ENCODE measurements at places on chromosomes 12 and 14.

GRCh38 chr12:6555018-6555691 lies 687 bp downstream of the IFFO1 start:
- DNase-seq: no peak

DNA sequence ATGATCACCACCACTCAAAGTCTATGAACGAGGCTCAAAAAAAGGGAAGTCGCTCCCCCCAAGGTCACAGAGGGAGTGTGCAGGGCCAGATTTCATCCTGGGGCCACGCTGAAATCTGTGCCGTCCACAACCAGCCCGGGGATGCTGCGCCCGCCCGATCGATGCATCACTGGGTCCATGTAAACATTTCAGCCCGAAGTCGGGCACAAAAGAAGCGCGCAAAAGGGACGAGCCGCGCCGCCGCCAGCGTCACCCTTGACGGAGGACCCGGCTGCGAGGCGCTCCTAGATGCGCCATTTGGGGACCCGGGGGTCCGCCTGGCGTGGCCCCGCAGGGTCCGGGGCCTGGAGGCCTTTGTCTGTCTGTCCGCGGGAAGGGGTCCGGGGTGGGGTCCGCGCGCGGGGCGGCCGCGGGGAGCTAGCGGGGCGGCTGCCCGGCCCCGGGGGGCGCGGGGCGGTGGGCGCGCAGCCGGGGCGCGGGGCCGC lies 503 bp downstream of the FBXO21 start:
- peak; percentile 59 for DNase-seq

DNA sequence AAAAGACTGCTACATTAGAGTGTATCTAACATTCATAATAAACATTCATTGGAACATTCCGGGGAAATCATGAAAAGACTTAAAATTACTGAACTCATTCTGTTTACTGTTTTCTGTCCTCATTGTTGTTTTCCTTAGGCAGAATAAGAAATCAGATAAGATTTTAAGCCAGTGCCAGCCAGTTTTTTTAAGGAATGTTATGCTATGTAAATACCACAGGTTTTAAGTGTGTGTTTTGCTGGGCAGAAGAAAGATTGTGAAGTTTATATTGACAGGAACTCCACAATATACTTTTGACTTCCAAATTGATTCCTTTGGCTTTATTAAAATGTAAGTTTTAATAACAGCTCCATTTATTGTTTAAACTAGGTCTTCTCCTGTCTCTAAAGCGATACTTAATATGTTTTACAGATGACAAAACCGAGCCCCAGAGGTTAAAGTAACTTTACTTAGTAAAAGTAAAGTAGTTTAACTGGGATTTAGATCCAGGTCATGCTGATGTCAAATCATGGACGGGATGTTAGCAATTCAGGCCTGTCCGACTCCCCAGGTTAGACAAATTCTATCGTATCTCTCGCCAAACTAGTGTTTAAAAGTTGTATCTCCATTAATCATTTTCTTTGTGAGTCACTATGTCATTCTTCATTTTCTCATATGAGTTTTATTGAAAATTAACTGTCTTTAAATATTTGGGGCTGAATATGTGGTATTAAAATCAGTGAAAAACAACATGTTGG lies 1.7 kb downstream of the LARP4 start:
- no peak for DNase-seq

GRCh38 chr14:74400031-74400685 lies 25.9 kb downstream of the SYNDIG1L start:
- no peak for DNase-seq

DNA sequence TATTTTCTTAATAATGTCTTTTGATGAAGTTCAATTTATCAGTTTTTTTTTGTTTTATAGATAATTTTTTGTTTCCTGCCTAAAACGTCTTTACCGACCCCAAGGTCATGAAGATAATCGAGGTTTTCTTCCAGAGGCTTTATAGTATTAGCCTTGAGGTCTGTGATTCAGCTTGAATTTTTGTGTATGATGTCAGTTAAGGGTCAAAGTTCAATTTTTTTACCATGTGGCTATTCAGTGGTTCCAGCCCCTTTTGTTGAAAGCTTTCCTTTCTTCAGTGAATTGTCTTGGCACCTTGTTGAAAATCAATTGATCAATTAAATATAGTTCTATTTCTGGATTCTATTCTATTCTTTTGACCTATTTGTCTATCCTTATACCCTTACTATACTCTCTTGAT lies 3.2 kb upstream of the MGST1 start:
- DNase-seq: no peak

- DNase-seq: no peak
These were observed 6.0 kb upstream of the PRKAG1 start for GRCh38 chr12:49024543-49024942.

- DNase-seq: no peak
These were observed at the start of gene NTN4 for GRCh38 chr12:95790033-95790916. NTN4 (minus strand) TSS chr12:95790764; CDS start chr12:95790309, 455 bp downstream.

DNA sequence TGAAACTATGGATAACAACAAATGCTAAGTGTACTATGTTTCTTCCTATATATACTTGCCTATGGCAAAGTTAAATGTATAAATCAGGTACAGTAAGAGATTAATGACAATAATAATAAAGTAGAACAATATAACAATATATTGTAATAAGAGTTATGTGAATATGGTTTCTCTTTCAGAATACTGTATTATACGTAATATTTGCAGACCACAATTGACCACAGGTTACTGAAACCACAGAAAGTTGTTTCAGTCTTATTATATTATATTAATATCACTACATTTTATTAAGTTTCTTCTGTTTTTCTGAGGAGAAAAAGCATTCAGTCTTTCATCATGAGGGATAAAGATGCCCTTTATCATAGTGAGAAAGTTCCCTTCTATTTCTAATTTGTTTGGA lies 131.2 kb downstream of the EML1 start:
- no peak for DNase-seq

DNA sequence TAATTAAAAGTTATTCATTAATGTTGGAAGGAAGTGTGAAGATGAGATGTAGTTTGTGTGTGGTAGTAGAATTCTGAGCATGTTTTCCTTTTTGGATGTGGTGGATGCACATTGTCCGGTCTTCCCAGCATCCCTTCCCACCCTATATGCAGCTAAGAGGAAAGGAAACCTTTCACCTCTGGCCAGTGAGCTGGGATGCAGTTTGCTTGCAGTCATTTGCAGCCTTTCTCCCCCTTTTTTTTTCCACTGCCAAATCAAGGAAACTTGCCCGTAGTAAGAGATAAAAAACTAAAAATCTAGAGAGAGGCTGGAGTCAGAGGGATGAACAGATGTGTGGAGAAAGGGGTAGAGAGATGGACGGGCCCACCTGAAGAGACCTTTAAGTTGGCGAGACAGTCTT lies 72.5 kb upstream of the SLC38A2 start:
- DNase-seq: no peak

GRCh38 chr12:62802984-62803383 lies 132.0 kb downstream of the PPM1H start:
- DNase-seq: no peak

- DNase-seq: peak; percentile 63
These were observed 26.3 kb downstream of the SLC15A4 start for GRCh38 chr12:128797119-128798118.

GRCh38 chr14:69014829-69015259 lies 35.7 kb upstream of the ACTN1 start:
- no peak for DNase-seq

- no peak for DNase-seq
These were observed 80.0 kb downstream of the AACS start for GRCh38 chr12:125145196-125145595.

GRCh38 chr12:114395755-114396152 lies 10.2 kb downstream of the TBX5 start:
- no peak for DNase-seq

DNA sequence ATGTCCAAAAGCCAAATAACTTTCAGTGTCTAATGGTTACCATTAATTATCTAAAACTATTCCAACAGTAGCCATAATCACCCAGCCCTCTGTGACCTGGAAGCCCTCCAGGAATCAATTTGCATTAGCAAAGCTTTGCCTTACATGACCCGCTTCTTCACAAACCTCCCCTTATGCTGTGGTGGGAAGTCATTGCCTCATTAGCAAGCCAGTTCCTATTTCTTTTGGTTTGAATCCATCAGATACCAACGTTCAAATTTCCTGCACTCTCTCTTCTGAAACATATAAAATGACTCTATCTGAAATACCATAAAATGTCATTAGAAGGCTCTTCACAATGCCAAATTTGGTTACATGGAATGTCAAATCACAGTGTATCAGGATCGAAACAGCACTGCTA lies 268.3 kb upstream of the PRKD1 start:
- no peak for DNase-seq

GRCh38 chr12:10247436-10248058 lies 34.9 kb downstream of the GABARAPL1 start:
- no peak for DNase-seq

GRCh38 chr12:132856581-132856980 lies 27.9 kb upstream of the GOLGA3 start:
- DNase-seq: no peak

DNA sequence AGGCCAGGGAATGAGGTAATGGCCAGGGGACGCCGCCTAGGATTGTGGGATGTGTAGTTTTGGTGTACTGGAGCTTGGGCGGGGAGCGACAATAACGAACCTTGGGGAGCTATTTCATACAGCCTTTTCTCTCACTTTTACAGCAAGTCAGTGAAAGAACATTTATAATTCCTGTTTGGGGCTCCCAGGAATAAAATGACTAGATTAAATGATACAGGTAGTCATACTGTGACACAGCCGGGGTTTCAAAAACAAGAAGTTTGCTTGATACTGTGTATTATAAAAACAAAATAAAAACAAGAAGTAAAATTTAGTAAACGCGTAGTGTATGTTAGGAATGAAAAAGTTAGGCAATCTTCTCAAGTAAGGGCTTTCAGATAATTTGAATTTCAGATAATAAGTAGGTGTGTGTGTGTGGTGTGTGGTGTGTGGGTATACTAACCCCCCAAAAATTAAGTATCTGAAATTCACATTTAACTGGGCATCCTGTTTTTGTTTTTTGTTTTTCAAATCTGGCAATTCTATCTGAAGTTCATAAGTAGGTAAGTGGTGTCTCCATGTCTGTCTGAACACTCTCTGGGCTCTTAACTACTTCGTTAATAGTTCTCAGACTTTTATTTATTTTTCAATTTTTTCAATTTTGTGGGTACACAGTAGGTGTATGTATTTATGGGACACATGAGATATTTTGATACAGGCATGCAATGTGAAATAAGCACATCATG lies 458 bp upstream of the DCTN2 start:
- DNase-seq: no peak

GRCh38 chr14:68157971-68158371 lies 338.4 kb downstream of the RAD51B start:
- no peak for DNase-seq

DNA sequence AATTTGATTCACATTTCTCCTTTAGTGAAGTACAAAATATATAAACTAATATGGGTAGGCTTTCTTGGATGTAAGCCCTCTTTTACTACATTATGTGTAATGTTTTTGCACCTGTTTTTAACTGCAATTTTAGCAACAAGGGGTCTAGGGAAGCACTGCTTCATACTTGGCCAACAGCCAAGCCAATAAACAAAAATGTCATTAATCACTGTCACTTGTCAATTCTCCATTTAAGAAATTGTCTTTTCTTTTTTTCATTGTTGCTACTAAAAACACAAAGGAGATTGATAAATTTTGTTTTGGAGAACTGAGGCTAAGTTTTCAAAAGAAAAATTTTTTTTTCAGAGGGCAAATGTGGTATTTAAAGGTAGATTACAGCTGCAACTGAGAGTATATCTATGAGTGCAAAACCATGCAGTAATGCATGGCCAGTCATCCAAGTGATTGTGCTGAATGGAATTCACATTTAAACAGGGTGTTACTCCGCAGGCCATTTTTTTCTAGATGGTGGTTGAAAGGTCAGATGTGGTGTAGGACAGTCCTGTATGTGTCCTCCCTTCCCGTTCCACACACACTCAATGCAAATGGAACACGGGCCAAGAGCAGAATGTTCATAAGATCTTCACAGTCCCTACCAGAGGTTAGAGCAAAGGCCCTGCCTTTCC lies 503.0 kb upstream of the LMO3 start:
- no peak for DNase-seq

DNA sequence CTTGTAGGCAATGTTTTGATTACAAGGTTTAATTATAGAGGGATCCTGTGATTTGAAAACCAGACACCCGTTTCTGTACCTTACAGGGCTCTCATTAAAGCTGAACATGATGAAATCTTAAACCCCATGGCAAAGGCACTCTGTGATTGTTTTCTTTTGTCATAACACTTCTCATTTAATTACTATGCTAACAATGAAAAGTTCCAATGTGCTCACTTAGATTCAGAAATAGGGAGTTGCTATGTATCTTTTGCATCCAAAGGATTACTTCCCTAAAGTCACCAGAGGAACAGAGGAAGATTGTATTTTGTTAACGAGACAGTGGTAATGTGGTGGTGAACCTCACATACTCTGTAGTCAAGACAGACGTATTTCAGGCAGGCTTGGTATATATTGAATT lies 81.5 kb upstream of the MYF6 start:
- no peak for DNase-seq

DNA sequence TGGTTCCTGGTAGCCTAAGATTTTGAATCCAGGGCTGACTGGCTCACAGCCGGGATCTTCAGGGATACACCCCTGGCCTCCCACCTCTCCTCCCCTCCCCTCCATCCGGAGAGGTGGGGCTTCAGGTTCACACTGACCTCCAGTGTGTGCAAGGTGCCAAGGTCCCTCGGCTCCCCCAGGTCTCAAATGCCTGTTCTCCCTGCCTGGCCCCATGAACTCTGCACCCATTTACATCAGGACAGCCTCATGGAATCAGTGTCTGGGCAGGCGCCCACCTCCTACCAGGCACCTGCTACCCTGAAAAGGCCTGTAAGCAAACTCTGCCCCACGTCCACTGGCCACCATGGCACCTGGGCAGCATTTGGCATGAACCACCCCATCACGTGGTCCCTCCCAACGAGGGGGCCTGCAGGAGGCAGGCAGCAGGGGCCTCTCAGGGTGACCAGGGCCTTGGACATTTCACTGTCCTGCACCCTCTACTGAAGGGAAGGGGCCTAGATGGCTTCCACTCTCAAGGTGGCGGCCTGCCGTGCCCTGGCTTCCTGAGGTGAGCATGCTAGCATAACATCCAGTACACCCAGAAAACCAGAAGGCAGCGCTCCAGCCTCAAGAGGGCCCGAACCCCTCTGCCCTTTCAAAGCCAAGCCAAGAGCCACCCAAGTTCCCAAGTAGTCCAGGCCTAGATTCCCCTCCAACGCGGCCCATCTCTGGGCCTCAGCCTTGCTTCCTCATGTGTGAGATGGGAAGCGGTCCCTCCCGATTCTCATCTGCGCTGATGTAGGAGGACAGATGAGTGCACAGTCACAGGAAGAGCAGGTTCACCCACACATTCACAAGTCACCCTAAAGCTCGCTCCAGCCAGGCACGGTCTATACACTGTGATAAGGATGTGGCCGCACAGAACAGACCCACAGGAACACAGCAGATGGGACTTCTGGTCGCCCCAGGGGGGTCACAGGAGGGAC lies 37.3 kb downstream of the CCDC85C start:
- no peak for DNase-seq

- DNase-seq: no peak
These were observed 36.1 kb upstream of the PRB2 start for GRCh38 chr12:11431486-11431885.

DNA sequence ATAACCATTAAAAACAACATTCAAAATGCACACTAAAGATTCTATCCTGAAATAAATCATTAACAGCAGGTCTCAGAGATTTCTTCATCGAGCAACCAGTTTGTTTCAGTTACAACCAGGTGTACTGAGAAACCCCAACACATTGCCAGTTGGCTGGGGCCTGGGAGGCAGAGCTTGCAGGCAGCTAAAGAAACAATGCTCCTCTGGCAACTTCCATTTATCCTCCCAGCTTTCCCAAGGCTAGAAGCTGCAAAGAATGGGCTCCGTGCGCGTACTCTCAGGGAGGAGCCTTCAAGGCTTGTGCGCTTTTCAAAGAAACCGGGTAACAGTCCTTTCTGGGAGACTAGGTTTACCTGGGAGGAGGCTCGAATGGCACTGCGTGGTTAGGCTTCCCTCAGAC lies 181.6 kb downstream of the MSRB3 start:
- no peak for DNase-seq

Measured in naive B cell (primary cell).